Hepatic stellate cell (primary cell): ENCODE measurements at places on chromosomes 1 and 21.
A peak's percentile ranks its signal among the peaks of the same experiment; 100 is the strongest.

DNA sequence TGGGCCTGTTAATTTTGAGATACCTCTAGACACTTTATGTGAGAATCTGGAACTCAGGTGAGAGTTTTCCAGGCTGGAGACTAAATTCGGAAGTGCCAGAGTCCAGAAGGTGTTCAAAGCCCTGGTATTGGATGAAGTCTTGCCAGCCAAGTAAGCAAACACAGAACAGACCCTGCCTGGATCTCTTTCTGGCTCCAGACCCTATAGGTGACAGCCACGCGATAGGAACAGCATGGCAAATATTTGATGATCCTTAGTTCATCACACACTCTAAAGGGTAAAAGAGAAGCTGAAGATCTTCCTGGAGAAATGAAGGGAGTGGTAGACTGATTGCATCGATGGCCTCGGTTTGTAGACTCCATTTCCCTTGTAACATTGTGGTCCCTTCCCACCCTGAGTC lies 30.7 kb downstream of the SLC1A7 start:
- DNase-seq: no peak

DNA sequence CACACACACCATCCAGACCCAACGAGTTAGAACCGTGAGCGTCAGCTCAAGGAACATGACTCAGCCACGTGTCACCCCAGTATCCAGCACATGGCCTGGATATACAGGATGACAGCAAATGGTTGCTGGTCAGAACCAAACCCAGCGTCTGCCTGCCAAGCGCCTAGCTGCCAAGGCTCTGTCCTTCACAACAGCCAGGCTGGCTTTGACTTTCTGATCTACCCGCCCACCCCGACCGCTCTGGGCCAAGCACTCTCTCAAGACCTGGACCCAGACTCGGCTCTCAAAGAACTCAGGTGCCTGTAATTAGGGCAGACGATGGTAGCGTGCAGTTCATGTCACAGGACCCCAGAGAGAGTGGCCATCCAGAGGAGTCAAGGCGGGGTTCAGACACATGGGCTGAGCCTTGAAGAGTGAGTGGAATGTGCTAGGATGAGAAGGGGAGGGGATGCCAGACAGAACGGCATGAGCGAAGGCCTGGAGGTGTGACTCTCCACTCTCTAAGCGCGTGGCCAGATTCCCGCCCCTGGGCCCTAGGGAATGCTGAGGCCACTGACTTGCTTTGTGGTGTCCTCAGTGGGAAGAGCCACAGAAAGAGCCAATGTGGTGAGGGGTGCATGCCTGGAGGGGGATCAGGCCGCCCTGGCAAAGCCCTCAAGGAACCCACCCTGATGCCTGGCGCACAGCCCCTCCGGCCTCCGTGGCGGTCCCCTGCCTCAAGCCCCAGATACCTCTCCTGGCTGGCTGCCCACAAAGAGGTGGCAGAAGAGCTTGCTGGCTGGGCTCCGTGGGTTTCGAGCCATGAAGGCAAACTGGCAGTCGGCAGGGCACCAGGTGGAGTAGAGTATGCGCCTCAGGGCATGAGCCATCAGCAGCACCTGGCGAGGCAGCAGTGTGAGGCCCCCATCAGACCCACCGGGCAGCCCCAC lies 7.0 kb downstream of the SH2D5 start:
- peak; percentile 59 for DNase-seq

DNA sequence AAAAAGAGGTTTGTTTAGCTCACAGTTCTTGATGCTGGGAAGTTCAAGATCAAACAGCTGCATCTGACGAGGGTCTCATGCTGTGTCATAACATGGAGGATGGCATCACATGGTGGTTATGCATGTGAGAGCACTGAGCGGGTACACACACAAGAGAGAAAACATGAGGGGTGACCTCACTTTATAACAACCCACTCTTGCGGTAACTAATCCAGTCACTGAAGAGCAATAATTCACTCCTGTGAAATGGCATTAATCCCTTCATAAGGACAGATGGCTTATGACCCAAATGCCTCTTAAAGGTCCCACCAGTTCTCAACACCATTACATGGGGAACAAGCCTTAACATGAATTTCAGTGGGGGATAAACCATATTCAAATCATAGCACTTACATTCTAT lies 23.2 kb upstream of the CHIT1 start:
- DNase-seq: no peak

DNA sequence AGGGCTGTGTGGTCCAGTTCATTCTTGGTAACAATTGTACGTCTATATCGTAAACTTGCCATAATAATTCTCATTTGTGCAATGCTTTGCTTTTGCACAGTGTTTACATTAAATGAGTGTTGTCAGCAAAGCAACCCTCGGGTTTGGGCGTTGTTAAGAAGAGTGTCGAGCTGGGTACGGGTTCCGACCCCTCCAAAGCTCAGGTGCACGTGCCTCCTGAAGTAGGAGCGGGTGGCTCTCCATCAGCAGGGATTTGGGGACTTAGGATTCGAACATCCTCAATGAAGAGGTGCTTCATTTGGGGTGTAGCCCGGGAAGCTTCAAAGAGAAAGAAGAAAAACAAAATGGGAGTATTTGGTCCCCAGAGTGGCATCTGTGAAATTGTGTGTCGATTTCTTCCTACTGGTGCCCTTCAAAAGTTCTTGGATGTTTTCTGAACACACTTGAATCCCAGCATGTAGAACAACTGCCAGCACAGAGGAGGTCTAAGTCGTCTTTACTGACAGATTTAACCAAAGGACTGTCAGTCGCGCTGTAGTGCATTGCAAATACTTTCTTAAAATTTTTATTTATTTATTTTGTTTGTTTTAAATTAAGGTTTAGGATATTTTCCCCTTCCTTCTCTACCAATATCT lies 1.1 kb downstream of the TRIM58 start:
- DNase-seq: peak; percentile 21

- DNase-seq: no peak
Measured at GRCh38 chr1:86765073-86765472, 60.7 kb downstream of the SH3GLB1 start.

GRCh38 chr1:94591823-94592570 lies 50.4 kb upstream of the F3 start:
- DNase-seq: no peak

DNA sequence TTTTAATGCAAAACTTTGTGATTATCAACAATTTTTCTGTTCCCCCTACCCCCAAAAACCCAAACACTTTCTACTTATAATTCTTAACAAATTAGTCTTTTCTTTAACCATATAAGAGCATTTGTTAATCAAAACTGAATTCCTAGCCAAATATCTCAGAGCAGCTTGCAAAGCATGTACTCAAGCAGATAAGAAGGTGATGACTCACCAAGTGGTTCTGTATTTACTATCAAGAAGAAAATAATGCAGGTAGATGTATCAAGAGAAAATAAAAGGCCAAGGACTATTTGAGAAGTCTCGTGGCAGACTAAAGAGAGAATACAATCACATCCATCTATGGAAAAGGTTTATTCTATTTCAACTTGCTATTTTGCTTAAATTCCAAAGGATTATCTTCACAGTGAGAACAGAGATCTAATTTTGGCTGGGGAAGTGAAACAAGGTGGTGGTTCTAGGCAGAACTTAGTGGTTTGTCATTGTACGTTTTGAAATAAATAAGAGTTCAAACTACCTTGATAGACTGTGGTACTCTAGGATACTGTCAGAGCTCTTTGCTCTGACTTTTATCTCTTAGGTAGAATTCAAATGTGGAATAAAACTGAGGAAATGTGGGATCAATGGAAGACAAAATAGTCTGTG lies 94.7 kb upstream of the NRIP1 start:
- DNase-seq: no peak

DNA sequence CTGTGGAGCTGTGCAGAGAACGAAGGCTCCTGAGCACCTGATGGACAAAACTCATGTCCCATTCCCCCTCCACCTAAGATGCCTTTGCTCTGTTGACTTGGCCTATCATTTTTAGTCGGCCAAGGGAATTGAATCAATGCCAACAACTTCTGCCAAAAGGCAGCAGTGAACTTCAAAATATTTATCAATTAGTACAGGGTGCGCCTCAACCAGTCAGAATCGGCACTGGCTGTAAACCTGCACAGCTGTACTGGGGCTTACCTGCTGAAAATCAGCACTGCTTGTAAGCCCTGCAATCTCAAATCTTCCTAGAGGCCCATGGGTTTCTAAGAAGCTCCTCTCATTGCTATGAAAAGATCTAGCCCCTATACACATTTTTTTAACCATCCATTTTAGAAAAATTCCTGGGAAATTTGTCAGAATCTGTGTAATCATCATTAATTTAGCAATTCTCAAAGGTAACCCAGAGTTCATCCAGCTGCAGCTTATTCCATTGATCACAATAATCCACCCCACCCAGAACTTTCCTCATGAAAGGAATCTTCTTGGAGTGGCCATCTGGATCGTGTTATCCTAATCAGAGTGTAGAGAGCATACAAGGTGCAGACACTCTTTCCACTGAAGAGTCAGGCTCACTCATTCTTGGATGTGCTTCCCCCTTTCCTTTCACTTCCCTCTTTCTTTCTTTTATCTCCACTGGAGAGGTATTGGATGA lies 40.2 kb downstream of the ADAMTS1 start:
- no peak for DNase-seq

- DNase-seq: no peak
Measured at GRCh38 chr1:164723296-164723798, 164.4 kb downstream of the PBX1 start.

- DNase-seq: peak; percentile 89
Measured at GRCh38 chr1:23194119-23194984, 22.9 kb downstream of the HTR1D start.

- no peak for DNase-seq
Measured at GRCh38 chr1:63024132-63024531, 240.2 kb downstream of the ATG4C start.

DNA sequence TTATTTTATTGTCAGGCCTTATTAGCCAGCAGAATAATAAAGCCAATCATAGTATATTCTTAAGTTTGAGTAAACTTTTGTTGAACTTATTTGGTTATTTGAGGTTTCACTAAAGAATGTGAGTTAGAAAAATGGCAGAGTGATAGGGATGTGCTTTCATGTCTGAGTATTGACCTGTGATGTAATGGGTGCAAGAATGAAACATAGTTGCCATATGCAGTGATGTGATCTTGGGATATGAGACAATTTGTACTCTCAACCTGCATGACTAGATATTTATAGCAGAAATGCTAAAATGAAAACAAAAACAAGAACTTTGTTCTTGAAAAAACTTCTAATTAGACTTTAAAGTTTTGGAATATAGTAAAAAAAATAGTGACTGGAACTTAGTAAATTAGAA lies 97.9 kb downstream of the DISP1 start:
- no peak for DNase-seq
